ENCODE measurements at places on chromosomes 11 and 22. TPM values are rescaled to one million over a fixed set of nuclear protein-coding genes. Genes with fewer than 3 reads are reported as not detected.

The DDI1 gene
- not detected for total RNA-seq

The P4HA3 gene
- total RNA-seq: 42.6 TPM

The LGALS12 gene
- total RNA-seq: not detected

The WNT7B gene
- total RNA-seq: 140 TPM

The MMP13 gene
- not detected for total RNA-seq

The HBG2 gene
- total RNA-seq: not detected

The OR8A1 gene
- total RNA-seq: not detected

The NLRP14 gene
- not detected for total RNA-seq

The LDHA gene
- 2,683 TPM for total RNA-seq

The CYP2D6 gene
- total RNA-seq: 0.31 TPM

The NRIP3 gene
- 1.1 TPM for total RNA-seq

The IMMP1L gene
- 62.6 TPM for total RNA-seq
